ENCODE measurements at places on chromosomes 1 and 21.

DNA sequence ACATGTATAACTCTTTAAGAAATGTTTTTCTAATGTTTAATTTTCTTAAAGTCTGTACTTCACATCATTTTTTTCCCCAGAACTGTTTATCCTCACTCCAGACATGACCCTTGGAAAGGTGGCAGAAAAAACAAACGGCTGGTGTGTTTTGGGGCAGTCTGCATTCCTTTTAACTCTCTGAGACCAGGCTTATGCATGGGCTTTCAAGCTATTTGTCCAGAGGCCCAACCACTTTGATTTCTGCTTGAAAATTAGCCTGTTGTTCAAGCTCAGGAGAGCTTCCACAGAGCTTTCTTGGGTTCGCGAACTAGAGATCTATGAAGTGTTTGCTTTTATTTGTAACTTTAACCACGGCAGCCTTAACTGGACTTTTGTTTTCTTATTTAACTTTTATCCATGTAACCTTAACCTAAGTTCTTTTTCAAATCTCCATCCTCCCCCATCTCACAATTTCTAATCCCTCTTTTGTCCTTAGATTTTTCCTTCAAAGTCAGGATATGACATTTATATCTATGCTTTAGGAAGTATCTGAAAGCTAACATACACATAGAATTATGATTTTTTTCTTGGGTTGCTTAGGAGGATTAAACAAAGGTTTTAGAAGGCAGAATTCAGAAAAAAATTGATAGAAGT, 111.8 kb downstream of the FGGY start:
- peak; percentile 26 for DNase-seq

DNA sequence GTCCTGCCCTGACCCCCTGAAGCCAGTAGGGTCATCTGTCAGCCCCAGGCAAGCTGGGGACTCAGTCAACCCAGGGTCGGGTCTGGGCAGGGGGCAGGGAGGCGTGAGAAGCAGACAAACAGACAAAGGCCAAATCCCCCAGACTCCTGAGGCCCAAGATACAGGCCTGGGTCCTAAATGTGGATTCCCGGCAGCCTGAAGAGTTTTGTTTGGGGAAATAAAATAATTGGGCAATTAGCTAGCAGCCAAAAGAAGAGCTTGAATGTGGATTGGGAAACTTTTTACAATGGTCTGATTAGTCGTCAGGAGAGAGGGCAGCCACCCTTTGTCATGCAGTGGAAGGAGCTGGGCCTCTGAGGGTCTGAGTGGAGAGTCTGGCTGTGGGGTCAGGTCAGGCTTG, 4.5 kb upstream of the LEFTY2 start:
- DNase-seq: peak; percentile 96

- DNase-seq: no peak
These were observed 32.6 kb upstream of the FNBP1L start for GRCh38 chr1:93415296-93415695.

DNA sequence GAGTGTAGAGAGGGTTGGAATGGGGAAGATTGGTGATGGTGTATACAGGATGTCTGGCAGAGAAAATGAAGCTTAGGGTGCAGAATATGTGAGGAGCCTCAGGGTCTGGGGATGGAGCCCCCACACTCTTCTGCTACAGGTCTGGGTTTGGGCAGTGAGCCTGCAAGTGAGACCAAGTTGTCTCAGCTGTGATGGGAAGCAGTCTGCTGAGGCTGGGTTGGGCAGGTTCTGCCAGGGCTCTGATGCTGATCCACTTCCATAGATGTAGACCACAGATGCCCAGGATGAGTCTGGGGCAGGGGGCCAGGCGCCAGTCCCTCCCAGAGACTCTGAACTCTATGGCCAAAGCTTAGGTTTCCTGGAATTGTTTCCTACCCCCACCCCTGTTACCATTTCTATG, 516.9 kb downstream of the PTPRU start:
- no peak for DNase-seq

DNA sequence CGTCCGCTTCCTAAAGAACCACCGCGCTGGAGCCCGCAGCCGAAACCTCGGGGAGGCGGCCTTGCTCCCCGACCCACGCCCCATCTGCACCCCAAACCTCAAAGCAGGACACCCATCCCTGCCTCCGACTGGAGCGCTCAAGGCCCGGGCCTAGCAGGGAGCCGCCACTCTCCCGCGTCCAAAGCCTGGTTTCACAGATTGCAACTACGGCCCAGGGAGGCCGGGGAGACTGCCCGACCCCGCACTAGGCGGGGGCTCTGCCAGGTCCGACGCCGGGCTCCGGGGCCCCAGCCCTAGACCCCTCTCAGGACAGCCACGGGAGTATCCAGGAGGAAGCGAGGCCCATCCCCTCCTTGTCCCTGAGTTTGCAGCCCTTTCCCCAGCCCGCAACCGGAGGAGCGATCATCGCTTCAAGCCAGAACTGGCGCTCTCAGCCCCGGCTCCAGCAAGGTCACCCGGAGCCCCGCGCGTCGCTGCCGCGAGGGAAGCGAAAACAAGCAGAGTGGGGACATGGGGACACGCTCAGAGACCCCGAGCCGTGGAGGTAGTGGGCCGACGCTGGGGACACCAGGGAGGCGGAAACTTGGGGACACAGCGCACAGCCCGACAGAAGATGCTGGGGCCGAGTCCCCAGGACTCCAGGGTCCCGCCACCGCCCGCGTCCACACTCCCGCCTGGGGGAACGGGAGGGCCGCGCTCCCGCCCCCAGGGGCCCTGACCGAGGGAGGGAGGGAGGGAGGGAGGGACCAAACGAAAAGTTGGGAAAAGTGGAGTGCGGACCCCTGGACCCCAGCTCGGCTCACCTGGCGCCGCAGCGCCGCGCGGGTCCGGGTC, 433 bp downstream of the TMEM200B start:
- peak; percentile 62 for DNase-seq

DNA sequence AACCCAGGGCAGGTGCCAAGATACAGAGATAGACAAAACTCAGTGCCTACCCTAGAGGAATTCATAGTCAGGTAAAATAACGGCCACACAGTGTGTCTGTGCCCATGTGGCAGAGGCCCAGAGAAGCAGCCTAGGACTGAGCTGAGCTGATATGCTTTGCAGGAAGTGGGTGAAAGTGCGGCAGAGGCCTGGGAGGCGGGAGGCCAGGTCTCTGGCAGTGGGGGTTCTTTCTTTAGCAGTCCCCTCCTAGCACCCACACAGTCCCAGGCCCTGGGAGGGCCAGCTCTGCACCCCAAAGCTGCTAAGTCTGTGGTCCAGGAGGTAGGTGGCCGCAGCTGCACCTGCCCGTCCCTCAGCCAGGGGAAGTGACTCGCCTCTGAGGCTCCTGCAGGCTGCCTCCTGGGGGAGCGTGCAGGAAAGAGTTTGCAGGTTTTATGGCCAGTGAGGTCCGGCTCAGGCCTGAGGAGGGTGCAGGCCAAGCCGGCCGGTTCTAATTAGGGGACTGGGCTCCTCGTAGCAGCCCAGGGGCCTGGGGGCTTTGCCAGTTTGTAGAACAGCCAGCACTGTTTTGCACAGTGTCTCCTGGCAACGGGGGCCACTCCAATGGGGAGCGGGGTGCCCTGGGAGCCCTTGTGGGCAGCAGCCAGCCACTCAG, 107.9 kb downstream of the SPSB1 start:
- peak; percentile 43 for DNase-seq

DNA sequence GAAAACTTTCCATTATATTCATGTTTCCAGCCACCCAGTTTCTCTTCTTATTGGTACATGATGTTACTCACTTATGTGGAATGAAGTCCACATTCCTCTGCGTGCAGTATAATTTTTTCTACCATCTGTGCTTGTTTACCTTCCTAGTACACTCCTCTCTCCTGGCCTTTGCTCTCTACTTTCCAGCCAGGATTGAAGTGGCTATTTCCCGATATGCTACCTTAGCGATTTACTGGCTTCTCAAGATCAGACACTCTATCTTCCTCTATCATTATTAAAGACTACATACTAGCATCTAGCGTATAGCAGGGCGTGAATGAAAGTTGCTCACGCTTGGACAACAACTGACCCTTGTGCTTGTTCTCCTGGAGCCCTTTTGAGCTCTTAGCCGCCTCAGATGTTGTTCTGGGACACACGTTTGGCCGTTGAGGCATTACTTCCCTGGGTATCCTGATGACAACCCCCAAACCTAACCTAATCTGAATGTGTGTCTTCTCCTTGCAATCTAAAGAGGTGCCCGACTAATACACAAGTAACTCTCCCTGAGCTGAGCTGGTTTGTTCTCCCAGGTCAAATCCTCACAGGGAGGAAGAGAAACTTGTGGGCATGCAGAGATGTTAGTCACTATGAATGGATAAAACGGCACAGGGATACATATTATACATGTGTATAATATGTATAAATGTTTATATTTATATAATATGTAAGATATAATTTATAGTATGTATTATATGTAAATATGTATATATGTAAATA, 13.4 kb upstream of the MTARC2 start:
- no peak for DNase-seq

DNA sequence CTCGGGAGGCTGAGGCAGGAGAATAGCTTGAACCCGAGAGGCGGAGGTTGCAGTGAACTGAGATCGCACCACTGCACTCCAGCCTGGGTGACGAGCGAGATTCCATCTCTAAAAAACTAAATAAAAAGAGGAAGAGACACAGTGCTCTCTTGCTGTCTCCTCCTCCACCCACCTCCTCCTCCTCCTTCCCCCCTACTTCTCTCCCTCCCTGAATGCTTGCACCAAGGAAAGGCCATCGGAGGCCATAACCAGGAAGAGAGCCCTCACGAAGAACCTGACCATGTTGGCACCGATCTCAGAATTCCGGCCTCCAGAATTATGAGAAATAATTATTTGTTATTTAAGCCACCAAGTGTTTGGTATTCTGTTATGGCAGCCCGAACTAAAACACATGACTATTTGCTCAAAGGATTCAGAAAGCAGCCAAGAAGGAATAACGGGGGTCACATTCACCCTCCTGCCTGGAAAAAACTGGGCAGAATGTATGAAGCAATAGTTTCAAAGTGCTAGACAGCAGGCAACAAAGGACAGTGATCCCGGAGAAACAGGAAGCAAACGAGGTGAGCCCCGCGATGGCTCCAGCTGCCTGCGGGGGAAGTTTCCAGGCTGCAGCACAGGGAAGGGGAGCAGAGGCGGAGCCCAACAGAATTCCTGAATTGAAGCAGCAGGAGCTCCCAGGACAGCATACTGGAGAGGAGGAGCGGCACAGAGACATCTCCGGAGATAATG, 35.8 kb downstream of the LDLRAD1 start:
- DNase-seq: peak; percentile 86

DNA sequence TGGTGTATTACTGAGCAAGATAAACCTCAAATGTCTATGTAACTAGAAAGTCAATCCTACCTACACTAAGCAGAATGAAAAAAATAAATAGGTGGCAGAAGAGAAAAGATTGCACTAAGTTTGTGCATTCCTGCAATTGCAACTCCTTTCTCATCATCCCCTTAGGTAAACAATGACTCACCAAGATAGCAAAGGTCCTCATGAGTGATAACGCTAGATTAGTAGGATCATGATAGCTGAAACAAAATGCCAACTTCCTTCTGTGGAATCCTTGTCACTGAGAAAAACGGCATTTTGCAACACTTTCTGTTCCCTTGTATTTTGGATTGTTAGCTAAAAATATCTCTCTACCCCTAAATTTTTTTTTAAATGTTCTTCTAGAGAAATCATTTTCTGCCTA, 20.0 kb upstream of the FCER1A start:
- DNase-seq: no peak

DNA sequence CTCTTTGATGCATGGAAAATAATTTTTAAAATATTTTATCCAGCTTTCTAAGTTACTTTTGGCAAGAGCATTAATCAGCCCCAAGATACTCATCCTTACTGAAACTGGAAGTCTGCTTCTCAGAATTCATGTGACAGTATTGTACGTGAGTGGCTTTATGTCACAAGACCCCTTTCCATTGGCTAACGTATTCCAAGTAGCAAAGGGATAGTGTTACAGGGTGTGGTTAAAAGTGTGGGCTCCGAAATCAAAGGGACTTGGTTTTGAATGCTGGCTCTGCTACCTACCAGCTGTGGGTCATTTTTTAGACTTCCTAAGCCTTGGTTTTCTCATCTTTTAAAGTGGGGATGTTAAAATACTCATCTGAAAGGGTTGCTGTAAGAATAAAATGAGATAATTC, 91.7 kb downstream of the RHOU start:
- no peak for DNase-seq

GRCh38 chr1:164880644-164881043, 321.7 kb downstream of the PBX1 start:
- DNase-seq: no peak

DNA sequence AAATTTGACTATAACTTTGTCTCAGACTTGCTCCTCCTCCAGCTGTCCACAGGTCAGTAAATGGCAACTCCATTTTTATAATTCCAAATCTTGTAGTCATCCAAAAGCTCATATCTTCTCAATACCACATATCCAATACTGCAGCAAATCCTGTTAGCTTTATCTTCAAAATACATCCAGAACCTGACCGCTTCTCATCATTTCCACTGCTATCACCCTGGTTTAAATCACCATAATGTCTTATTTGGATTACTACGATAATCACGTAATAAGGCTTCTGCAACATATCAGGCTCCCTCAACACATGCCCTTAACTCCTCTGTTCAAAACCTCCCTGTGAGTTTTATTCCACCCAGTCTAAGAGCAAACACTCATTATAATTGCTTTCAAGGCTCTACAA, 34.5 kb downstream of the ERO1B start:
- DNase-seq: no peak

- no peak for DNase-seq
These were observed 103.7 kb upstream of the PRMT6 start for GRCh38 chr1:106952776-106953175.

DNA sequence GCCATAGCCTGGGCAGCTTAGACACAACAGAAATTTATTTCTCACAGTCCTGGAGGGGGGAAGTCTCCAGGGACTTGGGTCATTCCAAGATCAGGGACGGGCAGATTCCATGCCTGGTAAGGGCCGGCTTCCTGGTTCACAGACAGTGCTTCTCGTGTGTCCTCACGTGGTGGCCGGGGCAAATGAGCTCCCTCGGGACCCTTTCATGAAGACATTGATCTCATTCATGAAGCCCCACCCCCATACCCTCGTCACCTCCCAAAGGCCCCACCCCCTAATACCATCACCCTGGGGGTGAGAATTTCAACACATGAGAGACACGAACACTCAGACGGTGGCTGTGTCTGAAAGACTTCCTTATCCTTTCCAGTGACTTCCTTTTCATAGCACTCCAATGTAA, 51.5 kb downstream of the ACOT7 start:
- DNase-seq: no peak

- no peak for DNase-seq
These were observed 157.3 kb downstream of the GRIK3 start for GRCh38 chr1:36876990-36877389.

- peak; percentile 9 for DNase-seq
These were observed 2.3 kb downstream of the DHX9 start for GRCh38 chr1:182841368-182841988.

GRCh38 chr1:8011016-8011415, 15.1 kb downstream of the ERRFI1 start:
- DNase-seq: no peak

DNA sequence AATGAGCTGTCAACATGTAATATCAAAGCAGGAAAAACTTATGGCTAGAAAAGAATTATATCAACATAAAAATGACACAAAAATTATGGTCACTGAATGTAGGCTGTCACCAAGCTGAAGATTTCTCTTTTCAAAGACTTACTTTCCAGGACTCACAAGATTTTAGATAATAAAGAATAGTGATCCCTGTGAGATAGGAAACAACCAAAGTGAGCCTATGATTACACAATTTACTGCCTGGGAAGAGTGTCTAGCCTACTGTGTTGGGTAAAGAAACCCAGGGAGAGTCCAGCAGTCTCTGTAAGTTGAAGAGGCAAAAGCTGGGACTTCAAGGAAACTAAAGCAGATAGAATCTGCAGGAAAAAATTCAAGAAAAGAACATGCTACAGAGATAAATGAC, 20.2 kb upstream of the RGS1 start:
- DNase-seq: no peak

- no peak for DNase-seq
These were observed 136.7 kb downstream of the ADSS2 start for GRCh38 chr1:244314921-244315559.
